CD4-positive, alpha-beta T cell treated with Interleukin-17A for 1 hour (primary cell): ENCODE measurements at places on chromosomes 12 and 14.

DNA sequence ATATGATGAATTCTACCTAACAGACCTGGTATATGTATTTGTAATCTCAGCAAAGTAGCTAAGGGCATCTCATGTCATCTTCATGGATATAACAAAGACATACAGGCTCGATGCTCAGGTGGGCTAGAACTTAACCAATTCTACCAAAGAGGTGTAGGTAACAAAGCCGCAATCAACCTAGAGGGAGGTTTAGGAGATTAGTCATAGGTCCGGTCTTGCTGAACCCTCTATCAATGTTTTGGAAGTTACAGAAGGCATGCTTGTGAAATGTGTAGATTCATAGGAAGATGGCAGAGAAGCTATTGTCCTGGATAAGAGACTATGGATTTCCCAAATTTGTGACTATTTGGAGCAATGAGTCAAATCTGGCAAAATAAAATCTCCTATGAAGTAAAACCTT lies 42.6 kb upstream of the SYCP3 start:
- no peak for DNase-seq

- DNase-seq = no peak
Observed at GRCh38 chr12:62738105-62738504, 196.8 kb downstream of the PPM1H start.

- no peak for DNase-seq
Observed at GRCh38 chr12:41441180-41441579, 253.1 kb downstream of the PDZRN4 start.

DNA sequence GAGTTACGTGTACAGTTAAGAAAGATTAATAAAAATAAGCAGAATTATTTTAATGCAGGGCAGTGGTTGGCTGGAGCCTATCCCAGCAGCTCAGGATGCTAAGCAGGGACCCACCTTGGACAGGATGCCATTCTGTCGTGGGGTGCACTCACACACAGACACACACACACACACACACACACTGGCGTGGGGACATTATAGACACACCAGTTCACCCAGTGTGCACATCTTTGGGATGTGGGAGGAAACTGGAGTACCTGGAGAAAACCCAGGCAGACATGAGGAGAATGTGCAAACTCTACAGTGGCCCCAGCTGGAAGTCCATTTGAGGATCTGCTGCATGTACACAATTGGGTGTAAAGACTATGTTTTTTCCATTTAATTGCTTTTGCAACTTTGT lies 12.8 kb upstream of the IFI27L2 start:
- DNase-seq = no peak

GRCh38 chr14:72177251-72177650 lies 245.0 kb downstream of the RGS6 start:
- DNase-seq = no peak

- DNase-seq = peak; percentile 64
Observed at GRCh38 chr12:92363295-92364146, 217.9 kb upstream of the BTG1 start.
